Endothelial cell of coronary artery (primary cell): ENCODE measurements at places on chromosomes 7 and 10. TPM values are rescaled to one million over a fixed set of nuclear protein-coding genes. Genes with fewer than 3 reads are reported as not detected.

CCDC3 gene
- 0.28 and 2.2 TPM in 2 replicates for total RNA-seq

FOXI2 gene
- total RNA-seq = not detected in 2 replicates

TCAF1 gene
- total RNA-seq = 20.4 and 48.8 TPM in 2 replicates

HSPA12A gene
- total RNA-seq = 0.28 and 0.45 TPM in 2 replicates

NAT16 gene
- not detected in 2 replicates for total RNA-seq

PNLIP gene
- total RNA-seq = not detected in 2 replicates

SAP25 gene
- not detected in 2 replicates for total RNA-seq

CPN1 gene
- total RNA-seq = not detected in 2 replicates

CHCHD1 gene
- 30.9 and 40.6 TPM in 2 replicates for total RNA-seq

ITIH5 gene
- total RNA-seq = 0.19 TPM in 1 of 2 replicates, not detected in the other

DNAH11 gene
- total RNA-seq = 0.63 and 3.3 TPM in 2 replicates

SPOCK2 gene
- total RNA-seq = 0.18 and 0.28 TPM in 2 replicates

DRGX gene
- total RNA-seq = not detected in 2 replicates
